MCF 10A (cell line): ENCODE measurements at places on chromosomes 5 and 9. TPM values are rescaled to one million over a fixed set of nuclear protein-coding genes. Genes with fewer than 3 reads are reported as not detected.
A peak's percentile ranks its signal among the peaks of the same experiment; 100 is the strongest.

DNA sequence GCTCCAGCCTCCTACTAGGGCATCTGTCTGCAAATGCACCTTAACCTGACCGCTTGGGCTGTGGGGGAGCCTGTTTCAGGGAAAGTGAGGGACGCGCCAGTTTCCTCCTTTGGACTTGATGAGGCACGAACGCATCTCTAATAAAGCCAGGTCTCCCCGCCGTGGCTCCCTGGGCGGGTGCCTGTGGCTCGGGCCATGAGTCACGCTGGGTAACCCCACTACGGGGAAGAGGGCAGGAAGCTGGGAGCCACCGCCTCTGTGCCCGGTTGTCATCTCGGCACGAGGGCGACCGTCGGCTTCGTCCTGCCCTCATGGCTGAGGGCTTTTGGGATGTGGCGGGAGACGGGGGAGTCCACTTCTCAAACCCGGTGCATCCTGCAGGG, 12.1 kb downstream of the NOTCH1 start:
- no peak overlapping the region for H3K27ac ChIP-seq
- peaks cover 8% of the 10 kb centered on the region for H3K4me1 ChIP-seq
- H3K27me3 ChIP-seq = no peaks in the 10 kb centered on the region

- H3K4me3 ChIP-seq = no peak overlapping the region
- no peaks in the 10 kb centered on the region for H3K36me3 ChIP-seq
- no peak overlapping the region for H3K27ac ChIP-seq
- H3K4me1 ChIP-seq = no peaks in the 10 kb centered on the region
- H3K27me3 ChIP-seq = no peaks in the 10 kb centered on the region
- DNase-seq = no peak
Observed at GRCh38 chr5:116234681-116235080, 149.9 kb downstream of the COMMD10 start.

- H3K27ac ChIP-seq = no peak overlapping the region
- no peaks in the 10 kb centered on the region for H3K27me3 ChIP-seq
- peaks cover 79% of the 10 kb centered on the region for H3K36me3 ChIP-seq
- no peaks in the 10 kb centered on the region for H3K4me1 ChIP-seq
- H3K4me3 ChIP-seq = no peak overlapping the region
Observed at GRCh38 chr5:55959208-55959607, 35.6 kb downstream of the IL6ST start.

DNA sequence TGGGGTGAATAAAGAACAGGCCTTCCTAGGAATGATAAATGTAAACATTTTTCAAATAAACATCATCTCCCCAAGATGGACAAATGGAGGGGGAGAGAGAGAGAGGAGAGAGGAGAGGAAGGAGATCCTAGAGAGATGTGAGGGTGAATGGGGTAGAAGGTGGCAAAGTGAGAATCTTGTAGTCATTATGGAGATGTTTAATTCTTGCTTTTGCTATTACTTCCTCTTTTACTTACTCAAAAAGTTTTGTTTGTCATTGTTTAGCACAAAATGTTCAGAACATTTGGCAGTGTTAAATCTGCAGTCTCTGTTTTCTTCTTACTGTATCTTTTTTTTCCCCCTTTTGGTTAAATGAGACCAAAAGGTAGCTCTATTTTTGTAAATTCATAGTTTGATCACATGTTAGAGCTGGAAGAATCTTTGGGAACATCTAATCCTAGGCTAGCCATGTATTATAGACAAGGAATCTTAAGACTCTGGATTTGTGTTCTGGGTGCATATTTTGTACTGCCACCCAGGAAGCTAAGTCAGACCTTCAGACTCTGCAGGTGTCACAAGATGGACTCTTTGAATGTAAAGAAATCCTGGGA, 266.1 kb downstream of the NTRK2 start:
- H3K27ac ChIP-seq = no peak overlapping the region
- DNase-seq = no peak
- peaks cover 10% of the 10 kb centered on the region for H3K4me1 ChIP-seq
- H3K4me3 ChIP-seq = no peak overlapping the region
- H3K36me3 ChIP-seq = peaks cover 1% of the 10 kb centered on the region

DNA sequence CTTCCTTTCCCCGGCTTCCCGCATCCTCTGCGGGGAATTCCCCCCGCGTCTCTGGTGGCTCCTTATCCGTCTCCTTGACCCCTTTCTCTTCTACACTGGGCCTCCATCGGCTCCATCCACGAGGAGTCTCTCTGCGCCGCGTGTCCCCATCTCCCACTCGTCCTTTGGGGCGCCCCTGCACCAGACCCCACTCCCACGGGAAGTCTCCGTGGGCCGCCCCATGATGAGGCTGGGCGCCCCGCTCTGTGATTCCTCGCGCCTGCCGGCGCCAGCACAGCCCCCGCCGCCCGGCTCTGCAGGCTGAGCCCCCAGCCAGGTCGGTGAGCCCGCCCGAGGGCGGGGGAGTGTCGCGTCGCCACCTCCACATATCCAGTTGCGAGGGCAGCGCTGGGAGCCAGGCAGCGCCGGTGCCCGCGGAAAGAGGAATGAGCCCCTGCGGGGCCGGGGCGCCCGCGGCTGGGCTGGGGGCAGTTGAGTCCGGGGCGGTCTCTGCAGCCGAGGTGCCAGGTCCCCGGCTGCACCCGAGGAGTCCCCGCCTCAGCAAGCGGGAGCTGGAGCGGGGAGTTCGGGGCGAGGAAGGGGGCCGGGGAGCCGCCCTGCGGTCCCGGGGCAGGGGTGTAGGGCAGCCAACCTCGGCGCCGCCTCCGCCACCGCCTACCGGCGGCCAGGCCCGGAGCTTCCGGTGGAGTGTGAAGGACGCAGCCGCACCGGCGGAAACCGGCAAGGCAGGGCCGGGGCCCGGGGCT, 2.1 kb upstream of the TRAF1 start:
- no peak overlapping the region for H3K27ac ChIP-seq
- DNase-seq = peak; percentile 31
- no peaks in the 10 kb centered on the region for H3K27me3 ChIP-seq
- peaks cover 15% of the 10 kb centered on the region for H3K4me1 ChIP-seq

GRCh38 chr5:17233488-17233887, 16.1 kb downstream of the BASP1 start:
- no peak overlapping the region for H3K4me3 ChIP-seq
- H3K27me3 ChIP-seq = no peaks in the 10 kb centered on the region
- DNase-seq = no peak

SURF1 gene
- 30.8 and 31.2 TPM in 2 replicates for total RNA-seq
